Ecto neural progenitor cell (in vitro differentiated cells): ENCODE measurements at places on chromosomes 5 and 9.

DNA sequence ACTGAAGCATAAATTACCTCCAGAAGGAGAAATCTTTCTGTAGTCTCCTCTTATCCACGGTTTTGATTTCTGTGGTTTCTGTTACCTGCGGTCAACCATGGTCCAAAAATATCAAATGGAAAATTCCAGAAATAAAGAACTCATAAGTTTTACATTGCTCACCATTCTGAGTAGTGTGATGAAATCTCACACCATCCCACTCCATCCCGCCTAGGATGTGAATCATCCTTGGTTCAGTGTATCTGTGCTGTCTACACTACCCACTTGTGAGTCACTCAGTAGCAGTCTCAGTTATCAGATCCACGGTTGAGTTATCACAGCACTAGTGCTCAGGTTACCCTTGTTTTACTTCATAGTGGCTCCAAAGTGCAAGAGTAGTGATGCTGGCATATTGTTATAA is 371.2 kb downstream of the NFIB start:
- DNase-seq, result no peak

- no peak for DNase-seq
These were observed 58.0 kb upstream of the RPL26L1 start for GRCh38 chr5:172901012-172901780.

- DNase-seq, result no peak
These were observed 1057.8 kb upstream of the WWC1 start for GRCh38 chr5:167233507-167234220.

DNA sequence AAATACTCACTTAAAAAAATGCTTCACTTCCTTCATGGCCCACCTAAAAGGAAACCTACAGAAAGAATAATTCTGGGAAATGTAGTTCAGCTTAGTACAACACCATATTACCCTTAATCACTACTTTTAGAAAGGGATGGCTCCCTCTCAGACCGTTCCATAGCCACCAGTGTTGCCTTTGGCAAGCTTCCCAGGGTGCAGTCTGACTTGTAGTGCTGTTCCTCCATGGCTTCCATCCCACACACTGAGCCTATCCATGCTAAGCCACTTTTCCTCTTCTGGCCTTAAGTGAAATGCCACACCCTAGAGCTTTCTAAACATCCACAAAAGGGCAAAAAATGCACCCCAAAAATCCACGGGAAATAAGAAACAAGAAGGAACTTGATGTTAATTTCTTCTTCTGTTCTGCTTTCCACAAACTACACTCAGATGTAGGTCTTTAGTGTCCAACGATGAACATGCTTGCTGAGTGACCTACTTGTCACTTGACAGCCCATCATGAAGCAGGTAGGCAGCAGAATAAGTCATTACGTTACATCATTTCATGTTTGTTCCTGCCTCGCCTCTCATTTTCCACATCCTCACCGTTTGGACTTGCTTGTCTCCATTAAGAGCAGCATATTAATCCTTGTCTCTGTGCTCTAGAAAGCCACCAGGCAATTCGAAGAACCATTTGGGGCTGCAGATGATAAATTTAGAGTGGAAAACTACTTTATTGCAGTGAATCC is 391.1 kb upstream of the GRAMD2B start:
- DNase-seq, result no peak

GRCh38 chr9:38445154-38446043 is 21.1 kb upstream of the IGFBPL1 start:
- no peak for DNase-seq

- DNase-seq, result no peak
These were observed 70.3 kb upstream of the ATP10B start for GRCh38 chr5:160922311-160922710.

- DNase-seq, result no peak
These were observed 30.6 kb downstream of the LVRN start for GRCh38 chr5:115992848-115993350.

DNA sequence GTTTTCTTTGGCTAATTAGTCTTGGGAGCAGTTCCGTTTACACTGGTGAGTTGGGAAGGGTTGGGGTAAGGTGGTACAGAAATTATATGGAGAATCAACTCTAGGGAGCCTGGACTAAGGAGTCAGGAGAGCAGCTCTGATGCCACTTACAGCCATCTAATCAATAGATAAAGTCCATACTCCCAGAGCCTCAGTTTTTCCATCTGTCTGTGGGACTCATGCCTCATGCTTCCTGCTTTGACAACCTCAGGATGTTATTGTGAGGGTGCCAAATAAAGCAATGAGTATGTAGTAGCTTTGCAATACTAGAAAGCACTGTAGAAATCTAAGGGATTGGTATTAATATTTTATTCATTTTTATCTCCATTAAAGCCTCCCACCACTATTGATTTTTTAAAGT is 105.0 kb downstream of the GALNT10 start:
- no peak for DNase-seq

GRCh38 chr5:76542887-76543690 is 80.1 kb downstream of the F2RL2 start:
- no peak for DNase-seq

GRCh38 chr5:31962351-31962751 is 211.8 kb downstream of the GOLPH3 start:
- DNase-seq, result no peak

DNA sequence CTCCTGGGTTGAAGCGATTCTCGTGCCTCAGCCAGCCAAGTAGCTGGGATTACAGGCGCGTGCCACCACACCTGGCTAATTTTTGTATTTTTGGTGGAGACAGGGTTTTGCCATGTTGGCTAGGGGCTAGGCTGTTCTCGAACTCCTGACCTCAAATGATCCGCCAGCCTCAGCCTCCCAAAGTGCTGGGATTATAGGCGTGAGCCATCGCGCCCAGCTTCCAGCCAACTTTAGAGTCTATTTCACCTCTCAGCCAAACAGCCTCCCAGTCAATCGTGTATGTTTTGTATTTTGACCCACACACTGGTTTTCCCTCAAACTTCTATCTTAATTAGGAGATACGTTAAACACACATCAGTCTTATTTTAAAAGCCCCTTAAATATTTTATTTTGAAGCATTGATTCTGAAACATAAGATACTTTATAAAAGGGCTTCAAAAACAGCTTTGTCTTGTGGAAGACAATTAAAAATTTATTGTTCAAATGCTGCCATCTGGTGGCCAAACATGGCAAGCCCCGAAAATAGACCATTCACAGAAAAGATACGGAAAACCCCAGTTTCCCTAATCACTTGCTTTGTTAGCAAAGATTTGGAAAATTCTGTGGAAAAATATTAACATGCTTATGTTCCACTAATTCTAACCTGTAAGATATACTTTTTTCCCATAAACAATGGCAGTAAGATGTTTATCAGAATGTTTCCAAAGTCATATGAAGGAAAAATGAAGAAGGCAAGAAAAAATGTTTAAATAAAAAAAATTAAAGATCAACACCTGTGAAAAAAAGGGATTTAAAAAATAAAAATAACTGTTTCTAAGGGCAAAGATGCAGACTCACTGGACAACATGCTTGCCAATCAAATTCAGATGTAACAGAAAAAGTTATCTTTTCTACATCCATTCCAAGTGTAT is 33.1 kb downstream of the APTX start:
- no peak for DNase-seq

DNA sequence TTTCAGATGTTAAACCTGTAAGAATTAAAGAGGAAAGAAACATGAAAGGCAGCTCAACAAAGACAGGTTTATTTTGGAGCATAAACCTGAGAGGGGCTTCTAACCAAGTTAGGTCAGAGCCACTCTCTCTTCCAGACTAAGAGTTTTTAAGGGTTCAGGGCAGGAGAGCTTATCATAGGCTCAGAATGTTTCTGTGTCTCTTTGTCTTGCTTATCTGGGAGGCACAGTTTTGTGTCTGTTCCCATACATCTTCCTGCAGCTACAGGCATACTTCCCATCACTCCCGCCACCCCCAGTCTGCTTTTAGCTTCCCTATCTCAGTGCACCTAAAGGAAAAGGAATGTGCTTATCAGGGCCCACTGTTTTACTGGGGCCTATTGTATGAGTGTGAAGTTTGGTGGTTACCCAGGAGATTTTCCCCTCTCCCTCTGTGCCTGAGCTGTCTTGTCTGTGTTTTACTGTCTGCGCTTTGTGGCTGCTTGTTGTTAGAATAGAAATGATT is 21.9 kb downstream of the CD14 start:
- DNase-seq, result no peak
